Tibial nerve (tissue), 4 donors: ENCODE measurements at places on chromosomes 3 and 15. TPM values are rescaled to one million over a fixed set of nuclear protein-coding genes. Genes with fewer than 3 reads are reported as not detected.

GRCh38 chr3:110352841-110353604, 718.6 kb upstream of the NECTIN3 start:
- H3K27ac ChIP-seq: no peak overlapping the region
- H3K4me1 ChIP-seq: no peaks in the 10 kb centered on the region
- no peak overlapping the region for H3K4me3 ChIP-seq
- H3K27me3 ChIP-seq: no peaks in the 10 kb centered on the region
- H3K36me3 ChIP-seq: no peaks in the 10 kb centered on the region

DNA sequence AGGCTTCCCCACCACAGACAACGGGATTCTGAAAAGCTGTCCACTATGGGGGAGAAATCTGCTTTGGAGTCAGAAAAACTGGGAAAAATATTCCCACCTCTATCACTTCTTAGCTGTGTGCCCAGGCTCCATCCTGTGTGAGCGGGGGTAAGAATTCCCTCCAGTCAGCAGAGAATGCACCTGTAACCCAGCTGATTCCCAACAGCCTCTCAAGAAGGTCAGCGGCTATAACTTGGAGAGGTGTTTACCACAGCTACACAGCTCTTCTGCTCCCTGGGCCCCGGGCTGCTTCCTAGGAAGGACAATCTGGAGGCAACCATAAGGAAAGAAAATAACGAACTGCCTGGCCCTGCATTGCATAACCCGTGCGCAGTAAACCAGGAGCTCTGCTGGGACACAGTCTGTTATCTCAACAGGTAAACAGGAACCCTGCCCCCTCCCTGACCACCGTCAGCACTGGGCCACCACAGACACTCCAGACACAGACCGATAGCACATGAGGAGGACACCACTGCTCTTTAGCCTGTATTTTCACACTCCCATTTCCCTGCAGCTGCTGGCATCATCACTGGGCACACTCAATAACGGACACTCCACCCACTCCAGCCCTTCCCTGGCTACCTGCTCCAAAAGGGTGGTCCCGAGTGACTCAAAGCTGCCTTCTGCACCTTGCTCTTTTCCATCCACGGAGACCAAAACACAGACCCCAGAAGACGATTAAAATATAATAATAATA, 2.1 kb downstream of the RAB43 start:
- peak overlapping the region; percentile 74 for H3K27ac ChIP-seq
- H3K4me1 ChIP-seq: peaks cover 52% of the 10 kb centered on the region
- H3K27me3 ChIP-seq: no peaks in the 10 kb centered on the region
- H3K36me3 ChIP-seq: no peaks in the 10 kb centered on the region
- no peak for DNase-seq

GRCh38 chr3:48474619-48475018, 28.1 kb downstream of the ATRIP start:
- no peaks in the 10 kb centered on the region for H3K36me3 ChIP-seq
- H3K27ac ChIP-seq: no peak overlapping the region
- H3K4me1 ChIP-seq: peaks cover 25% of the 10 kb centered on the region

DNA sequence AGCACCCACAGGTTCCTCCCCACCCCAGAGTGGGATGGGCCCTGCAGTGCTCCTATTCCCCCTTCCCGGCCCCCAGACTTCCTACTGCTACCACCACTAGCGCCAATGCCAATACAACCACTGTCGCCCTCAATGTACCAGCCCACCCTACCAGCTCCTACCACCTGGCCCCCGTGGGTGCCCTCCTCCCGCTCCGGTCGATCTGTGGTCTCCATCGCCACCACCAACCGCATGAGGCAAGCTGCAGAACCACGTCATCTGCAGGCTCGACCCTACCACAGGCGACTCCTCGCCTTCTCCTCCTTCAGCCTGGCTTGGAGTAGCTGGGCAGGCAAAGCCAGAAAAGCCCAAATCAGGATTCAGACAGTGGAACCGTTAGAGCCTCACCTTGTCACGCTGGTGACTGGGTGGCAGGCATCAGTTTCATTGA, 179.3 kb downstream of the POTEB3 start:
- H3K4me1 ChIP-seq: no peaks in the 10 kb centered on the region
- no peak for DNase-seq
- H3K27me3 ChIP-seq: no peaks in the 10 kb centered on the region
- no peak overlapping the region for H3K27ac ChIP-seq
- H3K36me3 ChIP-seq: no peaks in the 10 kb centered on the region

GRCh38 chr3:152942366-152942765, 107.4 kb downstream of the P2RY1 start:
- no peaks in the 10 kb centered on the region for H3K4me1 ChIP-seq
- no peak overlapping the region for H3K4me3 ChIP-seq
- H3K27ac ChIP-seq: no peak overlapping the region
- no peaks in the 10 kb centered on the region for H3K27me3 ChIP-seq
- no peaks in the 10 kb centered on the region for H3K36me3 ChIP-seq
- no peak for DNase-seq

DNA sequence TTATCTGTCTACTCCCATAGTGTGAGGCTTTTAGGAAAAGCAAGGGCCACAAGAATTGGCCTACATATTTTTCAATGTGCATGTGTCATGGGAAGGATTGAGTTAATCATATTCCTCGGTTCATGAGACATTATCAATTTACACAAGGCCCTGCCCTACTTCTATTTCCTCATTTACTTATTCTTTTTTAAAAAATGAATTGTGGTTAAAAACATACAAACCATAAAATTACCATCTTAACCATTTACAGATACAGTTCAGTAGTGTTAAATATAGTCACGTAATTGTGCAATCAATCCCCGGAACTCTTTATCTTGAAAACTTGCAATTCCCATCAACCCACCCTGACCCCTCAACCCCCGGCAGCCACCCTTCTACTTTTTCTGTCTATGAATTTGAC, 284.0 kb upstream of the GADL1 start:
- no peaks in the 10 kb centered on the region for H3K36me3 ChIP-seq
- no peaks in the 10 kb centered on the region for H3K27me3 ChIP-seq
- H3K27ac ChIP-seq: no peak overlapping the region
- DNase-seq: no peak
- H3K4me3 ChIP-seq: no peak overlapping the region
- H3K4me1 ChIP-seq: no peaks in the 10 kb centered on the region

DNA sequence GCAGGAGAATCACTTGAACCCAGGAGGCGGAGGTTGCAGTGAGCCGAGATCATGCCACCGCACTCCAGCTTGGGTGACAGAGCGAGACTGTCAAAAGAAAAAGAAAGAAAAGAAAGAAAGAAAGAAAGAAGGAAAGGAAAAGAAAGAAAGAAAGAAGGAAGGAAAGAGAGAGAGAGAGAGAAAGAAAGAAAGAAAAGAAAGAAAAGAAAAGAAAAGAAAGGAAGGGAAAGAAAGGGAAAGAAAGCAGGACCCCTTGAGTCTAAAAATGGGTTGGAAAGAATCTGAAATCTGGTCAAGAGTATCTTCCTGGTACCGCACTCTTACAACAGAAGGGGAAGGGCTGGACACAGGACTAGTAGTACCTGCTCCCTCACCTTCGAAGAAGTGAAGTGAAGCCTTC, 19.6 kb downstream of the CRYGS start:
- DNase-seq: no peak
- H3K4me3 ChIP-seq: no peak overlapping the region

- no peaks in the 10 kb centered on the region for H3K36me3 ChIP-seq
- peaks cover 13% of the 10 kb centered on the region for H3K4me1 ChIP-seq
- H3K27ac ChIP-seq: no peak overlapping the region
- no peaks in the 10 kb centered on the region for H3K27me3 ChIP-seq
These were observed 7.1 kb downstream of the PLCD1 start for GRCh38 chr3:38022301-38022700.

DNA sequence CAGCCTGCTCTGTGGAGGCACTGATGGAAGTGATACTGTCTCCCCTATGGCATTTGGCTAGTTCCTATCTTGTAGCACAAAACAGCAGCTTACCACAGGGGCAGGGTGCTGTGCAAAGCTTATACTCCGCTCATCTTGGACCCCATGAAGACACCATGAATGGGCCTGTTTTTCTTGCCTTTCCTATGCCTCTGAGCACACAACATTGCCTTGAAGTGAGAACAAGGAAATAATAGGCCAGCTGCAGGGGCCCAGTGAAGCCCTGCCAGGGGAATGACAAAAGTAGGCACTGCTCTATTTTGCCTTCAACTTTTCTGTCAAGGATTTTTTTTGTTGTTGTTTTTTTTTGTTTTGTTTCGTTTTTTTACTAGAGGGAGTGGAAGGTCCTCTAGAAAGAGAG, 110.3 kb downstream of the PDE8A start:
- H3K4me3 ChIP-seq: no peak overlapping the region
- no peak overlapping the region for H3K27ac ChIP-seq
- no peaks in the 10 kb centered on the region for H3K4me1 ChIP-seq

GRCh38 chr3:38143511-38143910, 5.0 kb downstream of the MYD88 start:
- H3K36me3 ChIP-seq: peaks cover 27% of the 10 kb centered on the region
- no peak for DNase-seq
- H3K27ac ChIP-seq: no peak overlapping the region
- peaks cover 10% of the 10 kb centered on the region for H3K4me1 ChIP-seq
- no peak overlapping the region for H3K4me3 ChIP-seq

The FAM174B gene
- total RNA-seq: 11.0 TPM

The PARP14 gene
- total RNA-seq: 37.8 TPM

The VPS8 gene
- 69.0 TPM for total RNA-seq

The SPSB4 gene
- not detected for total RNA-seq
